Activated CD4-positive, CD25-positive, alpha-beta regulatory T cell treated with anti-CD3 and anti-CD28 coated beads, Interleukin-2, amount 50 U/mL, for 24 hours (primary cell): ENCODE measurements at places on chromosomes 13 and 19.
A peak's percentile ranks its signal among the peaks of the same experiment; 100 is the strongest.

DNA sequence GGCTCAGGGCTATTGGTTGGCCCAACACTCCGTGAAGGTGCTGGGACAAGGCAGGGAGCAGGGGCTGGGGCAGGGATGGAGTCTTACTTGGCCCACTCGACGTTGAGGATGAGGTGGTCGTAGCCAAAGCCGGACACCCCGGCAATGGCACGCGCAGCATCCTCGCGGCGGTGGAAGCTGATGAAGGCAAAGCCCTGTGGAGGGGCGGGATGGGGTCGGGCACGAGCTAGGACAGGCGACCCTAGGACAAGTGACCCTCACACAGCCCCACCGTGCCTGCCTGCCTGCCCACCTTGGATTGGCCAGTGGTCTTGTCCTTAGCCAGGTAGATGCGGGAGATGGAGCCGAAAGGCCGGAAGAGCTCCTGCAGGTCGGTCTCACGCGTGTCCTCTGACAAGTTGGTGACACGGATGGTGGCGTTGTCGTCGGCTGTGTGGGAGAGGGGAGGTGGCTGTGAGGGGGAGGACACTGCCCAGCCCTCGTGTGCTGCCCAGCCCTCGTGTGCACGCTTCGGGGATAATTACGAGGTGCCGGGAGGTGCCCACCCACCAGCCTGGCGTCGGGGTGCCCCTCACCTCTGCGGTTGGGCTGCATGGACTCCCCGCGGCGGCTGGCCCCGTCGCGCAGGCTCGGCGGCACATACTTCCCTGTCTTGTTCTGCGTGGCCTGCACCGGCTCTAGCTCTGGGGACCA lies 4.0 kb downstream of the P2RY11 start:
- no peak for ATAC-seq

- no peak for ATAC-seq
These were observed 465.0 kb downstream of the SLITRK6 start for GRCh38 chr13:85334187-85334586.

DNA sequence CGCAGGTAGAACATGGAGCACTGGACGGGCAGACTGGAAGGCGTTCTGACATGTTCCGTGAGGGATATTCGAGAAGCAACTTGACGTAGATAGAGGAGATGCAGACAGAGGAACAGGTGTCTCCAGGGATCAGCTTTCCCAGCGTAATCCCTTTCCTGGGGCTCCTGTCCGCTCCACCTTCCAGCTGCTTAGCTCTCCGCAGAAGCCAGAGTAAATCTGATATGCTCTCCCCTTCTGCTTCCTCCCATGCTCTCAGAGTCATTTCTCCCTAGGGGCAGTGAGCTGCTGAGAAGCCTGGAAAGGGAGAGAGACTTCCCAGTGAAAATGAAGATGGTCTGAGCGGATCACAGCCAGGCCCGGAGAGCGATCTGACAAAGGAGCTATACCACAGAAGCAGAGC lies 23.0 kb upstream of the OLFM4 start:
- ATAC-seq = no peak

GRCh38 chr19:17283504-17283996 lies 1.8 kb downstream of the ANKLE1 start:
- ATAC-seq = no peak

GRCh38 chr19:42154471-42155323 lies 22.5 kb upstream of the POU2F2 start:
- ATAC-seq = peak; percentile 56

GRCh38 chr19:5104871-5105351 lies 136.0 kb downstream of the KDM4B start:
- ATAC-seq = no peak

- no peak for ATAC-seq
These were observed 57.3 kb downstream of the ZC3H13 start for GRCh38 chr13:45995245-45995644.

GRCh38 chr19:5832061-5832460 lies 7.4 kb downstream of the FUT6 start:
- ATAC-seq = no peak

DNA sequence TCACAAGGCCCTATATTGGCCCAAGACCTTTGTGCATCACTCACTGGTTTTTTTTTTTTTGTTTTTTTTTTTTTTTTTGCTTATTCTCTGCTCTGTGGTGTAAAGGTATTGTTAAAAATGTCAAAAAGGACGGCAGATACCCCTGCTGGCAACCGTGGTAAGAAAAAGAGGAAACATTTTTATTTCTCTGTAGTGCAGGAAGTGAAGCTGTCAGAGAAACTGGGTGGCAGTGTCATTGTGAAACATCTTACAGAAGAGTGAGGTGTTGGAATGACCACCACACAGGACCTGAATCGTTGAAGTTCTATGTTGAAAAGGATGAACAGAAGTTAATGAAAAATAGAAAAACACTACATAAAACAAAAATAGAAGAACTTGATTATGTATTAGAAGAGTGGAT lies 346.4 kb downstream of the FGF9 start:
- no peak for ATAC-seq

- ATAC-seq = peak; percentile 54
These were observed 13.7 kb downstream of the PVR start for GRCh38 chr19:44657211-44657921.

DNA sequence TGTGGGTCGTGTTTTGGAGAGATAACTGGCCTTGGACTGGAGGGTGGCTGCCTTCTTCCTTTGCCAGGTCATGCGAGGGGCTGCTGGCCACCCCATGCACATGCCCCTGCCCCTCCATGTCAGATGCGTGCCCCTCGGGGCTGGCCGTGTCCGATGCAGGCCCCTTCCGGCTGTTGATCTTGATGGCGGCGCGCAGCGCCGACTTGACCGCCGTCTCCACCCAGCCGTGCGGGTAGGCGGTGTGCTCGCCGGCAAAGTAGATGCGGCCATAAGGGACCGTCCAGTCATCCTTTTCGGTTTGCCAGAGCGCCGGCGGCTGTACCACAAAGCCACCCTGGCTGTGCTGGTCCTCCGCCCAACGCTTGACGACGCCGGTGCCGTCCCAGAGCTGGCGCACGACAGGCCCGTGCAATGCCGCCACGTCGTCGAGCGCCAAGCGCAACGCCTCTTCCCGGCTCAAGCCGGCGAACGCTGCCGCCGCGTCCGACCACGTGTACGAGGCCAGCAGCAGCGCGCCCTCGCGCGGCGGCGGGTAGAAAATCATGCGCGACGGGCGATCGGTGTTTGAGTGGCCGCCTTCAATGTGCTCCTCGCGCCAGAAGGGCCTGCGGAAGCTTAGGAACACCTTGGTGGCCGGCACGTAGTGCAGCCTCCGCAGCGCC lies 6.9 kb downstream of the IL4I1 start:
- ATAC-seq = peak; percentile 69

DNA sequence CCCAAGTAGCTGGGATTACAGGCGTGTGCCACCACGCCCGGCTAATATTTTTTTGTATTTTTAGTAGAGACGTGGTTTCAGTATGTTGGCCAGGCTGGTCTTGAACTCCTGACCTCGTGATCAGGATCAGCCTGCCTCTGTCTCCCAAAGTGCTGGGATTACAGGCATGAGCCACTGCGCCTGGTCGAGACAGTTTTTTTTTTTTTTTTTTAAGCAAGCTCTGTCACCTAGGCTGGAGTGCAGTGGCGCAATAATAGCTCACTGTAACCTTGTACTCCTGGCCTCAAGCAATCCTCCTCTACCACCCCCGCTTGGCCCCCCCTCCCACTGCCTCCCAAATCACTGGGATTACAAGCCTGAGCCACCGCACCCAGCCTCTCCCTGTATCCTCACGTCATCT lies 6.4 kb upstream of the MAP2K7 start:
- no peak for ATAC-seq

GRCh38 chr19:48696353-48697010 lies 711 bp downstream of the FUT2 start:
- ATAC-seq = no peak

- no peak for ATAC-seq
These were observed 148.4 kb downstream of the KATNAL1 start for GRCh38 chr13:30158774-30159445.

DNA sequence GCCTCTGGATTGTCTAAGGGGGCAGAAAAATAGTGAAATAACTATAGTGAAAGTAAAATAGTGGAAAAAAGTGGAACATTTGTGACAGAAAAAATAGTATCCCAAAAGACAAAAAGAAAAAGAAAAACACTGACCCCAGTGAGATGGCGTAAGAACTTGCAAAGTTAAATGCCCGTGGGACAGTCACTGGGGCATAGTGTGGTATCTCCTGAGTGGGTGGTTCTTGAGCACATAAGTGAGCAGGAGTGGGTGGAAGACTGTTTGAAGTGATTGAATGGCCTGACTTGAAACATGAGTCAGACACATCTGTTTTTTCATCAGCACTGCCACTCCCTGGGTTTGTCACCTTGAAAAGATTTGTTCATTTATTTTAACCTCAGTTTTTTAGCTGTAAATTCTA lies 2.5 kb downstream of the ZNF430 start:
- ATAC-seq = peak; percentile 52

GRCh38 chr19:58279042-58279924 lies 528 bp downstream of the ZNF8 start:
- ATAC-seq = no peak

- no peak for ATAC-seq
These were observed 8.5 kb upstream of the STK24 start for GRCh38 chr13:98585398-98585754.

- no peak for ATAC-seq
These were observed 755.6 kb upstream of the MIR17HG start for GRCh38 chr13:90591927-90592268.

DNA sequence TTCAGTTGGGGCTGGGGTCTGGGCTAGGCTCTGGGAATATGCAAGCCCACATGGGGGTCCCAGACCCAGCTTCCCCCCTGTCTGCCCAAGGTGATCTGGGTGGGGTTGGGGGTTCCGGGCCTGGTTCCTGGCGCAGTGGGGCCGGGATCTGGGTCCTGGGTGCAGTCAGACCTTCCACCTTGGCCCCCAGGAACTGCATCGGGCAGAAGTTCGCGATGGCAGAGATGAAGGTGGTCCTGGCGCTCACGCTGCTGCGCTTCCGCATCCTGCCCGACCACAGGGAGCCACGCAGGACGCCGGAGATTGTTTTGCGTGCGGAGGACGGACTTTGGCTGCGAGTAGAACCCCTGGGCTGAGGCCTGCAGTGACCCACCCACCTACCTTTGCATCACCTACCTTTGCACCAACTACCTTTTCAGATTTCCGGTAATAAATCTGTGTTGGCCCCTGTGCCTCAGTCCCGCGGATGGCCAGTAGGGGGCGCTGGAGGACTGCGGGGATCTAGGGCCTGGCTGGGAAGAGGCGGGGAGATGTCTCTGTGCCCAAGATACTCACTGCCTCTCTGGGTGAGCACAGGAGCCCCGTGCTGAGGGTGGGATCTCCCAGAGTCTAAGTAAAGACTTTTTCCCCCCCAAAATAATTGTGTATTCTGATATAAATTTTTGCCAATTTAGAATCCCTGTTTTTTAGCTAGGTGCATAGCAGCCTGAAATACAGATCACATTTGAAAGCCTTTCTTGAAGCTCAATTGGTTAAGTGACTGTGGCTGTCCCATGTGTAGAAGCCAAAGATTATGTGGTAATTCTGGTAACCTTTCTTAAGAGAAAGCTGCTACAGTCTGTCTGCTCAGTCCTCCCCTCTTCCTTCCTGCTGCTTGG lies 11.5 kb upstream of the CYP4F3 start:
- ATAC-seq = peak; percentile 83

DNA sequence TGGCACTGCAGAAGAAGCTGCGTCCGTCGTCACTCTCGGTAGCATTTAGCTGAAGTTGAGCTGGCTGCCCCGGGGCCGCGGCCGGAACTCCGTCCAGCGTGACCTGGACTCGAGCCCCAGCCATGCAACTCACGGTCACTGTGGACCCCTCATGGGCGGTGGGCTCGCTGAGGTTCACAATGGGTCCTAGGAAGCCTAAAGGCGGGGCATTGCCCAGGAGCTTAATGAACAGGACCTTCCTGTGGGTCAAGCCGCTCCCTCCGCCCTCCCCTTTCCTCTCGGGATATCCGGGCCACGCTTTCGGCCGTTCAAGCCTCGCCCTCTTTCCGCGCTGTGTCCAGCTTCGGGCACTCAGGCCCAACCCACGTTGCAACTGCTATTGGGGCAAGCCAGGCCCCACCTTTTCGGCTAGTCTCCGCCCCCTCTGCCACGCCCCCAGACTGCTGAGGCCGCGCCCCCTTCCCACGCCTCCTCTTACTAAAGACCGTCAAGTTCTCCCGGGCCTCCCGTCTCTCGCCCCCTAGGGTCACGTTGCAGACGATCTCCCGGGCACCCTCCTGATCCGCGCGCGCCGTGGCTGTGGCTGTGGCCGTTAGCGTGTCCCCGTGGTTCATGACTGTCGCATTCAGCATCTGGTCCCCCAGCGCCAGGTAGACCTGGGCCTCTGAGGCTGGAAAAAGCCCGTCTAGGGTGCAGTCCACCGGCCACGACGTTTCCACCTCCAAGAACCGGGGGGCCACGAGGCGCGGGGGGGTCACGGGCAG lies 1.4 kb upstream of the RAVER1 start:
- ATAC-seq = no peak

- ATAC-seq = peak; percentile 74
These were observed 6.5 kb upstream of the LIPE start for GRCh38 chr19:42433503-42434260.

- peak; percentile 25 for ATAC-seq
These were observed 7.4 kb downstream of the BRD4 start for GRCh38 chr19:15324791-15325519.

DNA sequence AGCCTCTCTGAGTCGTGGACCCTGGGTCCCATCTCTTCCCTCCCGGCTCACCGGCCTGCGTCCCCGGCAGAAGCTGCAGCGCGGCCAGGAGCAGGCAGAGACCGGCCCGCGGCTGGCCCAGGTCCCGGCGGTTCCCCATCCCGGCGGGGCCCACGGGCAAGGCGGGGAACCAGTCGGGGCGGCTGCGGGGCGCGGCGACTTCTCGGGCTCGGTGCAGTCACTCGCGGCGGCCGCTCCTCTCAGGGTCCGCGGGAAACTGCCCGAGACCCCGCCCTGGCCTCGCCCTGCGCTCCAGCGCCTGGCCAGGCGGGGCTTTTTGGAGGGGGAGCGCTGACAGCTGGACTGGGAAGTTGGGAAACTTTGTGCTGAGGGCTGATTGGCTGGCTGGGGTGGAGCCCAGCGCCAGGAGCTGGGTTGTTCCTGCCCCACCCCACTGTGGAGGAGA lies at the start of gene COL5A3:
Gene COL5A3 (minus strand): TSS at position 258 of the 445 bp plus-strand sequence. CDS start 119 bp downstream, at position 139.
- ATAC-seq = no peak

GRCh38 chr13:84433024-84433423 lies 550.8 kb upstream of the SLITRK1 start:
- ATAC-seq = no peak

GRCh38 chr13:99062593-99062992 lies 84.7 kb upstream of the DOCK9 start:
- ATAC-seq = no peak

- ATAC-seq = no peak
These were observed 146.6 kb downstream of the KLF12 start for GRCh38 chr13:73987618-73988017.

DNA sequence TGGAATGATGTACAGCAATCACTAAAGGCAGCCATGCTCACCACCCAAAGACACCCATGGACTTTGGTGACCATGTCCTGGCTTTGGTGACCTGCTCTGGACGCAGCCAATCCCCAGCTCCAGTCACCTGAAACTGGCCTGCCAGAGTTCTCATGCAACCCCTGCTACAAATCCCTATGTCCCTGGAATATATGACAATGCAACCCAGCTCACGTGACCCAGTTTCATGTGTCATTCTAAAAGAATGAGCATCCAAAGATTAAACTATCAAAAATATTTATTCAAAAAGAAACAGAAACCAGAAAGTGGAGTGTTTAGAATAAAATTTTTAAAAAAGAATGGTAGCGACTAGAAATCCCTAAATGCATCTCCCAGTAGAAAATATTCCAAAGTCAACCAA lies 203.3 kb upstream of the IRS2 start:
- no peak for ATAC-seq
